Activated CD8-positive, alpha-beta memory T cell treated with anti-CD3 and anti-CD28 coated beads for 4 hours (primary cell): ENCODE measurements at places on chromosomes 4 and X.

DNA sequence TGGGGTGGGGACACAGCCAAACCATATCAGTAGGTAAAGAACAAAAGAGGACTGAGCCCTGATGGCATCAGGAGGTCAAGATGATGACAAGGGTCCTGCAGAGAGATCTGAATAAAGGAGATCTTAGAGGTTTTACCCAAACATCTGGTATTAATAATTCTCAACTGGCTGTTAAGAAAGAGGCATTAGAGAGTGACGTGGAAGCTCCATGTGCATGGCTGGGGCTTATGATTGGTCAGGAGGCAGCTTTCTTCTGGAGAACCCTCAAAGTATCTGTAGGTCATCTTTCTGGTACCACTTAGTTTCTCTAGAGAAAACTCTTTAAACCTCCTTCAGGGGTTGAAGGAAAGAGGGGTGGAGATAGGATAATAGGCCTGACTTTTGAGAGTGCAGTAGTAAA lies 18.7 kb downstream of the MGST2 start:
- no peak for DNase-seq

DNA sequence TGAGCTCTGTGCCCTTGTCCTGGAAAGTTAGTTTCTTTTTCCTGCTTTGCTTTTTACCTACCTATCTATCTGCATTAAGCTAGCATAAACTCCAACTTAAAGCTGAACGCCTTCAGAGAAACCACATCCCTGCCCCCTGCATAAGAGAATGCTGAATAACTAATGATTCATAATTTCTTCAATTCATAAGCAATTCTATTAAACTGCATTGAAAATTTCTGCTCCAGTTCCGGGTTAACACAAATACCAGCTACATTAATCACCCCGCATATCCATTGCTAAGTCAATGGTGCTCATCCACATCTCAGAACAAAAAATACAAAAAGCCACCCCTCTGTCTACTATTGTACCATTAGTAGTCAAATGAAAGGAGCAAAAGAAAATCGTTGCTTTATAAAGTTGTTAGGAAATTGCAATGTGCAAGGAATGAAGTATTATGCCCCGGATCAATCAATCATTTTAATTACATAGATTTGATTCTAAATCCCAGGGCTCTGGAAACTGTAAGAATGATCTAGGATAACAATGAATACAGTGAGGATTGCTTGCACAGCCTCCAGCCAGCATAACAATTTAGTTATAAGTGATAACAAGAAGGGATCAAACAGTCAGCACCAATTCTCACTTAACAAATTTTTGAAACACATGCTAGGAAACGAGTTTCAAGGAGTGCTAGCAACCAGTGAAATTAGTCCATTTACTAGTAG lies 106.8 kb downstream of the ELOVL6 start:
- DNase-seq, result no peak

DNA sequence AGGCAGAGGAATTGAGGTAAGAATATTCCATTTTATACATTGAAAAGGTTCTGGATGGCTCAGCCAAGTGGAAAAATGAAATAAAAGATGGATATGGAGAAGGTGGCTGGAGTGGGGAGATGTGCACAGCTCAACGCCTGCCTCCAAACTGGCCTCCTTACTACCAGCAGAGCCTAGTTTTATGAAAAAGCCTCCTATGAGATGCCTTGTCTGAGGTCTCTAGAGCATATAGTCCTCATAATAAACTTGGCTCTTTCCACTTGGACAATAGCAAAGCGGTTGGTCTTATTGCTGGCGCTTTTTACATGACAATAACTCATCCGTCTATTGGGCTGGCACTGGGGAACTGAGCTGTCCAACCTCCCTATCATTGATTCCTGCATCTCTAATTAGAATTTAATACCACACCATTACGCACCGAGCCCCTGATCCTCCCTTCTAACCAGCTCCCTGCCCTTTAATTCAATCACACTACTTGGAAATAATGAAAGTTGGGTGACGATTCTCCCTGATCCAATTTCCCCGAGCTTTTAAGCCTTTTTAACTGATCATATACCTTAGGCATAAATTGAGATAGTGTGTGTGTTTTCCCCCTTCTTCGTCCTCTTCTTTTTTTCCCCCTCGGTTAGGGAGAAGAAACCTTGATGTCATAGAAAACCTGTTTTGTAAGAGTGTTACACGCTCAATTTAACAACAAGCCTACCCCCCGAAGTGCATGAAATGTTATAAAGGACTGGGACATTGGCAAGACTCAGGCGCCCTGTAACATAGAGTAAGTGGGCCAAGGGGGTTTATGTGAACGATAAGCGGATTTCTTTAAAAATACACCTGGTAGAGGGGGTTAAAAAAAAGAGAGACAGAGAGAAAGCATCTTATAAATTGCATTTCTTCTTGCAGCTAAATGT lies at the start of gene PHOX2B:
PHOX2B (minus strand) TSS at position 155 of the 905 bp plus-strand sequence; CDS start at position 40, 115 bp downstream.
- no peak for DNase-seq

GRCh38 chr4:183636503-183636902 lies 22.5 kb downstream of the RWDD4 start:
- no peak for DNase-seq

DNA sequence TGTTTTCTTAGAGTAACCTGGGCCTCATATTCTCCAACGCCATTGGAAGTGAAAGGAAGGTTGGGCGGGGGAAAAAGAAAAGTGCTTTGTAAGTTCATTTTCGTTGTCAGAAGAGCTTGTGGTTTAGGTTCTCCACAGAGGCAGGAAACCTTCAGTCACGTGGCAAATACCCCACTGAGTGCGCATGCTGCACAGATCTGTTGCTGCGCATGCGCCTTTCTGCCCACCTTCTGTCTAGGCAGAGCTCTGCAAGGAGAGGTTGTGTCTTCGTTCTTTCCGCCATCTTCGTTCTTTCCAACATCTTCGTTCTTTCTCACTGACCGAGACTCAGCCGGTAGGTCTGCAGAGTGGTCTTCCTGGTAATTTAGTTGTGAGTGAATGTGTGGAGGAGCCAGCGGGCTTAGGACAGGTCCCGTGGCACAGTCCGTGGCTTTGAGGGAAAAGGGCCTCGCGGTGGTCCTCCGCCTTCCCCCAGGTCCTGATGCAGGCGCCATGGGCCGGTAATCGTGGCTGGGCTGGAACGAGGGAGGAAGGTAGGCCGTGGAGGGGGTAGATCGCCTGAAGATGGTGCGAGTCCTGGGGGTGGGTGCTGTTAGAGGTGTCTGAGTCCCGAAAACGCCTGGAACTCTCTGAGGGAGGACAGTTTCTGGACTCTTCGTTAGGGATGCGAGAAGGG lies at the start of gene PAGE5:
PAGE5 (plus strand) TSS at position 228 of the 676 bp plus-strand sequence. CDS start 1,037 bp downstream, outside the sequence.
- no peak for DNase-seq
